Kidney glomerular epithelial cell (primary cell): ENCODE measurements at places on chromosomes 7 and 10.

GRCh38 chr7:151058781-151059366 lies 515 bp upstream of the SLC4A2 start:
- DNase-seq = no peak

GRCh38 chr7:27973625-27974024 lies 207.0 kb downstream of the JAZF1 start:
- DNase-seq = no peak

- no peak for DNase-seq
Observed at GRCh38 chr7:75595766-75596165, 103.6 kb downstream of the SPDYE5 start.

DNA sequence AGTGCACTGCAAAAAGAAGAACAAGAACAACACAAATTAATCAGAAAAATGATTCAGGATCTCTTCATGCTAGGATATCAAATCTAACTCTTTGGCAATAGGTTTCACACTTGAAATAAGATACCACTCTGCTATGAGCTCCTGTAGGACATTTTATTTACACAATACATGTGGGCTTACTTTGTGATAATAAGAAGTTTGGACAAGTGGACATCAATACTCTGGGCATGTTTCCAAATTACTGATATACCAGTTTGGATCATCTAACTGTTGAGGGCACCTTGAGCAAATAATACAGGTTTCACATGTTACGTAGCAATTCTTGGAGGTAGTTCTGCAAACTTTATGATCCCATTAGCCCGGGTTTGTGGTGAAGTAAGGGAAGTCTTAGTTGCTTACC lies 59.8 kb downstream of the CPVL start:
- DNase-seq = no peak

GRCh38 chr10:113015201-113015600 lies 65.2 kb downstream of the TCF7L2 start:
- DNase-seq = no peak
